HT1080 (cell line): ENCODE measurements at places on chromosomes 6 and 20. TPM values are rescaled to one million over a fixed set of nuclear protein-coding genes. Genes with fewer than 3 reads are reported as not detected.

Gene CCN2
- 25.7 and 41.6 TPM in 2 replicates for total RNA-seq

Gene OTOR
- total RNA-seq, result not detected in 2 replicates

Gene PHACTR2
- total RNA-seq, result 32.2 and 38.5 TPM in 2 replicates

Gene MYLK4
- 0.02 TPM in 1 of 2 replicates, not detected in the other for total RNA-seq

Gene GJA10
- total RNA-seq, result not detected in 2 replicates

Gene PHACTR3
- not detected in 2 replicates for total RNA-seq

DNA sequence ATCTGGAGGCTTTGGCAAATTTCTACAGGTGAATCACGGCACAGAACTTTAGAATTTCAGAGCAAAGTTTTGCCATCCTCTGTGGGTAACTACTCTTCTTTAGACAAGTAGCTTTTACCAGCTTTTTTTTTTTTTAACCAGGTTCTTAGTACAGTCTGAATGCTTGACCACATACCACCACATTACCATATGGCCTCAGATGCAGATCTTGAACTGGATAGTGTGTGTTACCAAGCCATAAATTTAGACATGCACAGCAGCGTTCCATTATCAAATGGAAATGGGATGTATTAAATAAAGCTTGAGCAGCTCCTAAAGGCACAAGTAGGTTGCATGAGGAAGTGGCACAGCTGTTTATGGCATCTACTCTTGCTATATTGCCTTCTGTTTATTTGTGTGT, 38.3 kb upstream of the PRSS16 start:
- DNase-seq, result no peak

GRCh38 chr6:134182528-134182927, 130.1 kb upstream of the SLC2A12 start:
- DNase-seq, result no peak

DNA sequence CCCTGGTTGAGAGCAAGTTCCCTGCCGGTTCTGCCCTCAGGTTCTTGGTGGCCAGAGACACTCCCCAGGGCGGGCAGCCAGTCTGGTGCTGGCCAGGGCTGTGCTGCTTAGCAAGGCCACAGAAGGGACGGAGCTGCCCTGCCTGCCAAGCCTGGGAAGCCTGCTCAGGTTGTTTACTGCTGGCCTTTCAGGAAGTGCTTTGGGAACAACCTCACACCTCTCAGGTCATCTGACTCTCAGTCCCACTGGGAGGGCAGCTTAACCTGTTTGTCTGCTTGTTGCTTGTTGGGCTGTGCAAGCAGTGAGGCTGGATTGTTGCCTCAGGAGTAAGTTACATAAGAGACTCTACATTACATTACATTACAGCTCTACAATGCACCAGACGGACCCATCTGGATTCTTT, 75.8 kb upstream of the AFDN start:
- DNase-seq, result no peak

GRCh38 chr6:68975064-68975463, 340.0 kb downstream of the ADGRB3 start:
- DNase-seq, result peak; percentile 10

- DNase-seq, result no peak
Measured at GRCh38 chr6:42403831-42404230, 47.9 kb downstream of the TRERF1 start.

DNA sequence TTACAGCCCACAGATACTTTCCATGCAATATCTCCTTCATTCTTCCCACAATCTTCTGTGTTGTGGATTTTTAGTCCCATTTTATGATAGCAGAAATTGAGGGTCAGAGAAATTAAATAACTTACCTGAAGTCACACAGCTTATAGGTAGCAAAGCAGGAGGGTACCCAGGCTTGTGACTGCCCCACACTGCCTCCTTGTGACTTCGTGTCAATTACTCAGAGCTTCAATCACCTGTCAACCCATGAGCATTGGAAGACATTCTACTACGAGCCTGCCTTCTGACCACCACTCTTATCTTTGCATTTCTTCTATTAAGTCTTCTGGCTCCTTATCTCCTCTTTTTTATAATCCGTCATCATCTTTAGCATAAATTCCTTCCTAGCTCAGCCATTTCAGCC, 71.6 kb upstream of the NRSN1 start:
- no peak for DNase-seq

GRCh38 chr20:62752671-62753501, 43.4 kb upstream of the MRGBP start:
- DNase-seq, result no peak
